Gastrocnemius medialis (tissue), 4 donors: ENCODE measurements at places on chromosomes 5 and 9. TPM values are rescaled to one million over a fixed set of nuclear protein-coding genes. Genes with fewer than 3 reads are reported as not detected.

HTR4 gene
- not detected for total RNA-seq

NEUROG1 gene
- total RNA-seq: not detected

TOR4A gene
- 1.7 TPM for total RNA-seq

RACK1 gene
- 2,032 TPM for total RNA-seq

CER1 gene
- total RNA-seq: not detected

LCN6 gene
- 4.6 TPM for total RNA-seq

PGGT1B gene
- total RNA-seq: 6.7 TPM

ALDH7A1 gene
- total RNA-seq: 5.0 TPM

ELAVL2 gene
- not detected for total RNA-seq

PAEP gene
- total RNA-seq: not detected

SURF4 gene
- total RNA-seq: 69.2 TPM

- no peak overlapping the region for H3K4me3 ChIP-seq
- no peaks in the 10 kb centered on the region for H3K27me3 ChIP-seq
- H3K27ac ChIP-seq: no peak overlapping the region
- no peaks in the 10 kb centered on the region for H3K4me1 ChIP-seq
Observed at GRCh38 chr5:96324708-96325107, 108.3 kb downstream of the PCSK1 start.

DNA sequence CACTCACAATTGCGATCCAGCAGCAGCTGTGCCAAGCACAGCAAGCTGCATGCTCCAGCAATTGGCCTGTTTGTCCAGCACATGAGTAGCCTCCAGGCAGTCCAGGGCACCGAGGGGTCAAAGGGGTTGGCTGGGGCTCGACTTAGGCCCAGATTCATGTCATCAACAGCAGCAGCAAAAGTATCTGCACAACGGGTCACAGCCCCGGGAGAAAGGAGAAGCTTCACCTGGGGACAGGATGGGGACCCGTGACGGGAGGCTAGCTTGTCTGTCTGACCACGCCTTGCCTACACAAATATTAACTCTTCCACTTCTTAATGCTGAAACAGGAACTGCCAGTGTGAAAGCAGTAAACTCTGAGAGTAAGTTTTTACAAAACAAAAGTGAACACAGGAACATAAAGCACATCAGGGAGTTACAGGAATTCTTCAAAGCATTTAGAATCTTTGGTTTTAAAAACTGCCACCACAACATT lies 191.2 kb downstream of the PIK3R1 start:
- no peak overlapping the region for H3K4me3 ChIP-seq
- no peak for DNase-seq
- H3K36me3 ChIP-seq: no peaks in the 10 kb centered on the region
- no peak overlapping the region for H3K27ac ChIP-seq

GRCh38 chr5:127744241-127744640 lies 41.0 kb downstream of the CCDC192 start:
- no peak overlapping the region for H3K4me3 ChIP-seq
- no peaks in the 10 kb centered on the region for H3K36me3 ChIP-seq

DNA sequence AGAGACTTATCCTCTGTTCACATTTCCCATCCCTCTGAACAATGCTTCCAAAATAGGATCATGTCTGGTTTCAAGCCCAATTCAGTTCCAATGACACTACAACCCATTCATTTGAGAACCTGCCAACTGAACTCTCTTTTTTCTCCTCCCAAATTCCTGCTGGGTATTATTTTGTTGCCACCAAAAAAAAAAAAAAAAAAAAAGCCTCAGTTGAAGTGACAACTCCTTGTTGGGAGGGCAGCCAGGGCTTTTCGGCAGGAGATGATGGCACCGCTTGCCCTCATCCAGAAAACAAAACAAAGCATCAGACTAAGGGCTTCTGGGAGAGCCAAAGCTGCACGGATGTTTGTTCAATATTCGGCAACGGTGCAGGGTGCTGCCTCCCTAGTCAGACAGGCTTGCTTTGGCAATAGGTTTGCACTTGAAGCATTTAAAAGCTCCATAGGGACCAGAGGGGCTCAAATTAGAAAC lies 30.6 kb upstream of the TRIM32 start:
- H3K27me3 ChIP-seq: no peaks in the 10 kb centered on the region
- DNase-seq: no peak
- H3K27ac ChIP-seq: peak overlapping the region; percentile 19
- H3K36me3 ChIP-seq: no peaks in the 10 kb centered on the region
- no peak overlapping the region for H3K4me3 ChIP-seq

DNA sequence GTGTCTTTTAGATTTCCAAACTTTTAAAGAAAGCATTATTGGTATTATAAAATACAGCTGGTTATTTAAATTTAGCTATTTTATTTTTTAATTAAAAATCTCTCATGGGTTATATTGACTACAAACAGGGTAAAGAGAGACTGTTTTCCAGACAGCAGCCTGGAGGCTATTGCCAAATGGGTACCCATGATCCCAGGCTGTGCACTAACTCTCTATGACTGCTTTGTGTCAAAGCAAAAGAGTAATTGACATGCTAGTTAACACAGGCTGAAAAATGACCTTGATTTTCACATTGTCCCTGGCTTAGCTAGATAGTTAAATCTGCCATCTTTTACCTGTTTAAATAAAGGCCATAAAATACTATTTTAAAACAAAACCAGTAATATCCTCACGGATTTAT lies 589.7 kb downstream of the ANXA1 start:
- no peak overlapping the region for H3K4me3 ChIP-seq
- no peak for DNase-seq
- no peaks in the 10 kb centered on the region for H3K4me1 ChIP-seq
- H3K27me3 ChIP-seq: no peaks in the 10 kb centered on the region

DNA sequence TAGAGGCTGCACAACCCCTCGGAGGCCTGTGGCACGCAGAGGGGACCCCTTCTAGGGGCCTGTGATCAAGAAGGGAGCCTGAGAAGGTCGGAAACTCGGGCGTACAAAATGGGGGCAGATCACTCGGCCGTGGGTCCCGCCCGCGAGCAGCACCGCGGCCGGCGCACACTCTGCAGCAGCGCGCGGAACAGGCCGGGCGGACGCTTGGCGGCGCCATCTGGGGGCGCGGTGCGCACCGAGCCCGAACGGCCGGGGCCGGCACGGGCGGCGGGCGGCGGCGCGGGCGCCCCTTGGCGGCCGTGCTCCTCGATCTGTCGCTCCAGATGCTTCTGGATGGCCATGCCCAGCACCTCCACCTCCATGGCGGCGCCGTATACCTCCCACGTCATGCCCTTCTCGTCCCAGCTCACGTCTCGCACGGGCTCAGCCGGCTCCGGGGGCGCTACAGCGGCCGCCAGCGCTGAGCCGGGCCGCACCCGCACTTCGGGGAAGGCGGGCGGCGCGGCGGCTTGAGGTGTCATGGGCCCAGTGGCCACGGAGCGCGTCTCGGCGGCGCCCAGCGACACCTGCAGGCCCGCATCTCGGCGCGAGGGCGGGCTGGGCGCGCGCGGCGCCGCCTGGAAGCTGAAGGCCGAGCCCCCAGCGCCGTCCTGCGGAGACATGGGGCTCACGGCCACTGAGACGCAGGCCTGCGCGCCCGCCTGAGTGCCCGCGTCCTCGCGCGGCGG lies 13.1 kb downstream of the GPRIN1 start:
- peaks cover 2% of the 10 kb centered on the region for H3K27me3 ChIP-seq
- no peaks in the 10 kb centered on the region for H3K36me3 ChIP-seq
- DNase-seq: no peak
- H3K4me3 ChIP-seq: no peak overlapping the region
- H3K27ac ChIP-seq: no peak overlapping the region

DNA sequence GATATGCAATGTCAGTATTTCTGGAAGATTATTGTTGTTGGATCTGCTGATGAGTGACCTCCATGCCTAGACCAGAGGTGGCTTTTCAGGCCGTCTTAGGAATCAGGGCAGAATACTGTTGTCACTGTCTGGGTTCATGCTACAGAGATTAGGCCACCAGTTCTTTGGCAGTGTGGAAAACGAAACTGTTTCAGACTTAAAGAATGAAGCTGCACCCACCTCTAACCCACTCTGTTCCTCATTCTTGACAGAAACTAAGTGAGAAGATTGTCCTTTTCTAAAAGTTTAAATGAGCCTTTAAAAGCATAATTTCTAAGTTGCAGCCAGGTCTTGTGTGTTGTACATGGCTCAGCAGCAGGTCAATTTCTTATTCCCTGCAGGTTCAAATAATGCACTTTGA lies 444.3 kb downstream of the ENC1 start:
- no peak overlapping the region for H3K27ac ChIP-seq
- no peak overlapping the region for H3K4me3 ChIP-seq
- no peaks in the 10 kb centered on the region for H3K27me3 ChIP-seq
- H3K4me1 ChIP-seq: peaks cover 12% of the 10 kb centered on the region
- DNase-seq: no peak

DNA sequence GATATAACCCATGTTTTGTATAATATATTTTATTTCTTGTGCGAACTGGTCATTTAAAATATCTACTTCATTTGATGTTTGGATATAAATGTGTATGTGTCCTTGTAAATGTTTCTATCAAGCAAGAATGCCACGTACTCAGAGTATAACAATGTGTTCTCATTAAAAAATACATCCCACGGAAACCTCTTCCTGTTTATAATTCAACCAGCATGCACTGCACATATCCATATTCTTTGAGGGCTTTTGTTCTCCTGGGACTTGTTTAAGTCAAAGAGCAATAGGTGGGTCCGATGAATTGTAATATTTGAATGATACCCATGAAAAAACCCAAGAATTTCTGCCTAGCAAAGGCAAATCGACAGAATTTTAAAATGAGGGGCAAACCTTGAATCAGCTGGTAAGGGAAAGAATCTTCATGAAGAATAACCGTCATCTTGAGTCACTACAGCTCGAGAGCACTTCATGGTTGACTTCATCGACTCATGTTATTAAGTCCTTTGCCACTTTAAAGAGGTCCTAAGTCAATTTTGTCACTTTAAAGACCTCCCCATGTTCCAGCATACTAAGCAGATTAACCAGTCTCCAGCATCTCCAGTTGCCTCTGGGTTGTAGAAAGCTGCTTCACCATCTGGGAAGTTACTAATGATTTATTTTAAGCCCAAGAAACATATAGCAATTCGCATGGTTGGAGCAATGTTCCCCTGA lies 80.6 kb downstream of the NPR3 start:
- H3K4me1 ChIP-seq: no peaks in the 10 kb centered on the region
- no peaks in the 10 kb centered on the region for H3K36me3 ChIP-seq
- no peak overlapping the region for H3K27ac ChIP-seq
- no peak overlapping the region for H3K4me3 ChIP-seq

- H3K4me3 ChIP-seq: no peak overlapping the region
Observed at GRCh38 chr9:26504057-26504456, 388.5 kb downstream of the CAAP1 start.

GRCh38 chr5:39274398-39275085 lies 55.2 kb upstream of the FYB1 start:
- H3K27me3 ChIP-seq: no peaks in the 10 kb centered on the region
- H3K36me3 ChIP-seq: no peaks in the 10 kb centered on the region
- H3K4me1 ChIP-seq: no peaks in the 10 kb centered on the region
- no peak overlapping the region for H3K27ac ChIP-seq
- no peak for DNase-seq
- H3K4me3 ChIP-seq: no peak overlapping the region

DNA sequence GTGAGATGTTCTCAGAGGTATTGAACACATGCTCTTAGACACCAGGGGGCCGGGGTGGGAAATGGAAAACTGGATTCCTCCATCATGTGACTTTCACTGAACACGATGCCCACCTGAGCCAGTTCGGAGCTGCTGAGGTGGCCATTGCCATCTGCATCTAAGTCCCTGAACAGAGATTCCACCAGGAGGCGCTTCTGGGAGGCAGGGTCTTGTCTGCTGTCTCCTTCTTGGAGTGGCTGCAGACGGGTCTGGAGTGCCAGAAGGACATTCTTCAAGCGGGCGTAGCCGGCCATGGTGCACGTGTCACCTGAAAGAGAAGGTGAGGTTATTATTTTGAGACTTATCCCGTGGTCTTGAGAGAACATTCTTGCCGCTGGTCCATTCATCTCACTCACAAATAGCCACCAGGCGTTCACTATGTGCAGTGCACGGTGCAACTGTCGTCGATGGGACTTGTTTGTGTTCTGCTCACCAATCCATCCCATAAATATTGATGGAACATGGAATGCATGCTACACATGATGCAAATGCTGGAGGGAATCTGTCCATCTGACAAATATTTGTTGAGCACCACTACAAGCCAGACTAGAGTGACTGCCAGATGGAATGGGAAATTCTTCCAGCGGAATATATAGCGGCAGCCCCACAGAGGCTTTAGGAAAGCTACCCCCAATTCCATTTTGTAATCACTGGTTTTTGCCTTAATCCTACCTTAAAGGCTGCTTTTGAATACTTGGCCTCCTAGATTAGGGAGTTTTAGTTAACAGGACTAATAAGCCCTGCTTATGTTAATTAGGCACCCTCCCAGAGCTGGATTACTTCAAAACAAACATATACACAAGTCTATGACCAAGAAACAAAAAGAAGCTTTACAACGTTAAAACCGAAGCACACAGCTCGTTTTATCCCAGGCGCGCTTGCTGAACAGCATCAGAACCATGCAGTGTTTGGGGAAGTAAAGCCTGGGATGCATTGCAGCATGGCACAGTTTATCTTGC lies 264.8 kb downstream of the HSPA4 start:
- H3K27me3 ChIP-seq: no peaks in the 10 kb centered on the region
- no peak for DNase-seq
- H3K4me3 ChIP-seq: no peak overlapping the region
- H3K36me3 ChIP-seq: no peaks in the 10 kb centered on the region

DNA sequence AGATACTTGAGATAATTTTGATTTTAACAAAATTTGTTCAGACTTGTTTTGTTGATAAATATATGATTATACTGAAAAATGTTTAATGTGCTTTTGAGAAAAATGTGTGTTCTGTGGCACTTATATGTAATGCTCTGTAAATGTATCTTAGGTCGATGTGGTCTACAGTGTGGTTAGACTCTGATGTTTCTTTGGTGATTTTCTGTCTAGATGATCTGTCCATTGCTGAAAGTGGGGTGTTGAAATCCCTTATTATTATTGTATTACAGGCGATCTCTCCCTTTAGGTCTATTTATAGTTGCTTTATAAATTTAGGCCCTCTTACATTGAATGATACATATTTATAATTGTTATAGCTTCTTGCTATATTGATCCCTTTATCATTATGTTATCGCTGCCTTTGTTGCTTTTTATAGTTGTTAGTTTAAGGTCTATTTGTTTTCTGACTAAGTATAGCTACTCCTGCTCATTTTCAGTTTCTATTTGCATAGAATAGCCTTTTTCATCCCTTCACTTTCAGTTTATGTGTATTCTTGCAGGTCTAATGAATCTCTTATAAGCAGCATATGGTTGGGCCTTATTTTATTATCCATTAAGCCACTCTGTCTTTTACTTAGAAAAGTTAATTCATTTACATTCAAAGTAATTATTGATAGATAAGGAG lies 124.3 kb downstream of the MRPS30 start:
- no peak overlapping the region for H3K27ac ChIP-seq
- H3K27me3 ChIP-seq: no peaks in the 10 kb centered on the region
- H3K4me3 ChIP-seq: no peak overlapping the region
- H3K4me1 ChIP-seq: no peaks in the 10 kb centered on the region
- no peak for DNase-seq

- no peak overlapping the region for H3K4me3 ChIP-seq
- peaks cover 5% of the 10 kb centered on the region for H3K4me1 ChIP-seq
- H3K27me3 ChIP-seq: no peaks in the 10 kb centered on the region
- H3K36me3 ChIP-seq: no peaks in the 10 kb centered on the region
- no peak overlapping the region for H3K27ac ChIP-seq
- no peak for DNase-seq
Observed at GRCh38 chr9:32989660-32990059, 11.8 kb downstream of the APTX start.

- no peak overlapping the region for H3K4me3 ChIP-seq
- H3K36me3 ChIP-seq: no peaks in the 10 kb centered on the region
- no peak overlapping the region for H3K27ac ChIP-seq
- no peak for DNase-seq
- peaks cover 46% of the 10 kb centered on the region for H3K4me1 ChIP-seq
- no peaks in the 10 kb centered on the region for H3K27me3 ChIP-seq
Observed at GRCh38 chr5:58918021-58918729, 335.3 kb downstream of the RAB3C start.
